Right lung (tissue), 10 donors: ENCODE measurements at places on chromosomes 5 and 9. TPM values are rescaled to one million over a fixed set of nuclear protein-coding genes. Genes with fewer than 3 reads are reported as not detected.

- no peak for DNase-seq
These were observed 13.4 kb downstream of the CFAP95 start for GRCh38 chr9:69834056-69834455.

- DNase-seq, result no peak
These were observed 177.9 kb downstream of the PCSK1 start for GRCh38 chr5:96254980-96255691.

DNA sequence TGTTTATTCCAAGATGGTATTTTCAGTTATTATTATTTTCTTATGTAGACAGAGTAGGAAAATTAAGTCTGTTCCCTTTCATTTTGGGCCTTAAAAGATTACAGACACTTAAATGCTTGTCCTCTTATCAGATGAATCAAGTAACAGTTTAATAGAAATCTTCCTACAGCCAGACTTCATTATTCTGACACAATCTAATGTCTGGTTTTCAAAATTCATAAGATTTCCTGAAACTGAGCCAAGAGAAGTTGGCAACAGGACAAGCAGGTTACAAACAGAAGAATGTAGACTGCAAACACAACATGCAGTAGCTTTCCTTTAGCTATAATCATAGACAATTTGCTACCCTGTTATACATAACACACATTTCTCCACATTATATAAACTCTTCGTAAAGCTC is 130.5 kb downstream of the FBXL17 start:
- no peak for DNase-seq

- no peak for DNase-seq
These were observed 58.2 kb downstream of the ESM1 start for GRCh38 chr5:54927097-54927746.

GRCh38 chr5:159021901-159022556 is 77.7 kb downstream of the EBF1 start:
- peak; percentile 95 for DNase-seq

GRCh38 chr9:137621131-137621757 is 2.4 kb downstream of the EHMT1 start:
- no peak for DNase-seq

GRCh38 chr9:106862110-106862820 is 701 bp upstream of the ZNF462 start:
- peak; percentile 38 for DNase-seq

DNA sequence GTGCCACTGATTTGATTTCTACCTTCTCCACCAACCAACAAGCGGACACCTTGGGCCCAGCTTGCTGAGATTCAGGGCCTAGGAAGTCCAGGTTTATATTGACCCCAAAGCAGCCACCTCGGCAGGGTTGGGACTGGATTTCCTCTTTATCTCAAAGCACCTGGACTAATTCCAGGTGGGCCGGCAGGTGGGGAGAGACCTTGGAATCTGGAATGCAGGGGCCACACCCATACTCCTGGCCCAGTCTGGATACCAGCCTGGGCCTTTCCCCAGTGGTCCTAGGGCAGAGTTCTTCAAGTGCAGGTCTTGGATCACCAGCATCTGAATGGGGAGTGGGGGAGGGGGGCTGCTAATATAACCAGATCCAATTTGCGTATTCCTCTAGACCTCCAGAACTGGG is 93.1 kb downstream of the PCDH1 start:
- DNase-seq, result no peak

- DNase-seq, result no peak
These were observed 145.5 kb downstream of the DCP2 start for GRCh38 chr5:113122053-113122452.

DNA sequence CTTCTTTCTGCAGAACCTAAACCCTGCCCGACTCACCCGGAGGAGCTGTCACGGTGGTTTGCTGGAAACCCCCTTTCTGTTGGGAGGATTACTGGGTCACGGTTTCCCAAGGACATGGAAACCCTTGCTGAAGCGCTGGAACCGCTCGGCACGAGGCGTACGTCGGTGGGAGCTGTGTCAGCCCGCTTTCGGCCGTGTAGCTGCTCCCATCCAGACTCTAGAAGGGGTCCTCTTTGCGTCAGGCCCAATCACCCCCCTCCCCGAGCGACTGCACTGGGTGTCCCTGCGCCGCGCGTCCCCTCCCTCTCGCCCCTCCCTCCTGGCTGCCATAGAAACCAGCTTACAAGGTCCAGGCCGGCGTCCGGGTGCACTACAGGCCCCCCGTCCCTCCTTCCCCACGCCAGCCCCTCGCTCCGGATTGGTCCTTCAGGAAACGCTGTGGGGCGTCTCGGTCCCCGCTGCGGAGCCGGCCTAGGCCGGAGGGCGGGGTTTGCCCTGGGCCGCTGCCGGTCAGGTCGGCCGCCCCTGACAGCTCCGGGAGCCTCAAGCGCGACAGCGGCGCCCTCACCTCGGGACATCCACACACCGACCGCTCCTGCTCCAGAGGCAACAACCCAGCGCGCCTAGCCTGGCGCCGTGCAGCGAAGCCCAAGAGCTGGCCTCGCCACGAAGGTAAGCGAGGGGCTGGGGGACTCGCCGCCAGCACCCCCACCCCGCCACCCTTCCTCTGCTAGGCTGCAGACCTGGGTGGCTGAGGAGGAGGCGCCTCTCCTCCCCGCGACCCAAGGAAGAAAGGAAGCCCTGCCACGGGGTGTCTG is at the start of gene NIM1K:
TSS of gene NIM1K (plus strand) at position 486 of the 818 bp plus-strand sequence. CDS start 53,551 bp downstream, outside the sequence.
- DNase-seq, result peak; percentile 31

DNA sequence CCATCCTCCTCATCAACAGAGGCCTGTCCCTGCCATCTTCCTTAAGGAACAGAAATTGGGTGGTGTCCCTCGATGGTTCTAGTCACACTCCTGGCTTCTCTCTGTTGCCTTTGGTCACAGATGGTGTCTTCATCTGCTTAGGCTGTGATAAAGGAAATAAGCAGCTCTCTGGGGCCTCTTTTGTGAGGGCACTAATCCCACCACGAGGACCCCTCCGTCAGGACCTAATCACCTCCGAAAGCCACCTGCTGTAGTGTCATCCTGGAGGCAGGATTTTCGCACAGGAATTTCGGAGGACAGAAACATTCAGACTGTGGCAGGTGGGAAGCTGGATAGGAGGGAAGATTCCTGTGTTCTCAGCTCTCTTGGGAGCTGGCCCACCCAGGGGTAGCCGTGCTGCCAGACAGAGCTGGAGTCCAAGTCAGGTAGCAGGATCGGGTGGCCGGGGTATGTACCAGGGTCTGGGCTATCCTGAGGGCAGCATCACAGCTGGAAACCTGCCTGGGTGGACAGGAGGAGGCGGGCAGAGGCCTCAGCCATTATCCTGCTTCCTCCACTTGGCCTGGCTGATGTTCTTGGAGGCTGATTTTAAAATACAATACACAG is 59.5 kb downstream of the ANKRD33B start:
- DNase-seq, result no peak

DNA sequence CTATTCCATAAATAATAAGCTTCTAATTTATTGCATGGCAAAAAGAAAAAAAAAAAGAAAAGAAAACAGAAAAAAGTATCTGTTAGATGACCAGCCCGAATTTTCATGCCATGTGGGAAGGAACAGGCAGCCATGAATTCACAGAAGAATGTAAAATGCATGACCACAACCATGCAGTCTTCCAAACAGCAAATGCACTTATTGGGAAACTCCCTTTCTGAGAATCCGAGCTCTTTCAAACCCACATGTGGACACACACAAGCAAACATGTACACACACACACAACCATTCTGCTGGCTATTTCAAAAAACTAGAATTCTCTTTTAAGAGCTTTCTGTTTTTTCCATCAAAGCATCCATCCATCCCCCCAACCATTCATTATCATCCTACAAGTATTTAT is 236.1 kb downstream of the DNAH5 start:
- DNase-seq, result no peak

- no peak for DNase-seq
These were observed 61.6 kb downstream of the SETX start for GRCh38 chr9:132293145-132293721.

- DNase-seq, result no peak
These were observed 5.8 kb downstream of the TLX3 start for GRCh38 chr5:171314728-171315385.

GRCh38 chr5:17258431-17258830 is 41.0 kb downstream of the BASP1 start:
- no peak for DNase-seq

DNA sequence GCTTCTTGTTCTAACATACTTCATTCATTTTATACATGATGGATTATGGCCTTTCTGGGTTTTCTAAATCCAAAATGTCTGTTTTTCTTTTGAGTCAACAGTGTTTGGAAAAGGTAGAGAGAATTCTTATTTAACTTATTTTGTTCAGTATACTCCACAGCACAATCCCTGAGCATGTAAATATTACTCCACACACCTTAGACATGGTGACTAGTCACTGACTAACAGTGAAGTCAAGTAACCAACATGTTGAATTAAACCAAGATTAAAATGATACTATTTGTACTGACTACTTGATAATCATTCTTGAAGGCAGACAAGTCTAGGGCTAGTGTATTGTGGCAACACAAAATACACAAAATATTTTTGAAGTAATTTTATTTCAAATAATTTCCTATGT is 55.0 kb downstream of the HAPLN1 start:
- no peak for DNase-seq

- no peak for DNase-seq
These were observed 51.7 kb downstream of the CPLANE1 start for GRCh38 chr5:37197340-37198050.

- DNase-seq, result no peak
These were observed 200.1 kb downstream of the NSG2 start for GRCh38 chr5:174245516-174246075.

DNA sequence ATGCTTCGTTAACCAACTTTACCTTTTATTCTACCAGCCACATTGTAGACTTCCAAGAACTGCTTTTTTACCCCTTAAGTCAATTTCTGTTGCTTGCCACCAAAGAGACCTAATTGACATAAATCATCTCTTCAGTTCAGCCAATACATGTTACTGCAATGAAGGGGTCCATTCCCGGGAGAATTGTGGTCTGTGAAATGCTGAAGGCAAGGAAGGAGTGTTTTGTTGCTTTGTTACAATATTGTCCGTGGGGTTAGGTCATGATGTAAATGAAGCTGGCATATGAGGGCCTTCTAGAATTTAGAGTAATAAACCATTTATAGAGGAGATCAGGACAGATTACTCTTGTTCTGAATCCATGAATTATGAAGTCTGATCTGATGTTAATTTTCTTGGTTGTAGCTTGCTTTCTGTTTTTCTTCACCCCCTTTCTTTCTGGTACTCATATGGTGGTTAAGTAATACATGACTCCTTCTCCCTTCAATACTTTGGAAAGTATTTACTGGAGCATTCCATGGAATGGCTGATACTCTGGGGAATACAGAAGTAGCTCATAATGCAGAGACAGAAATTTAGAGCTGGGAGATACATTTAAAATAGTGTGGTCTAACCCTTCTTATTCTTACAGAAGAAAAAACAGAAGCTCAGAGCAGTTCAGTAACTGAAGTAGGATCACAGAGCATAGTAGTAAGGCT is 297.0 kb upstream of the CLINT1 start:
- no peak for DNase-seq

DNA sequence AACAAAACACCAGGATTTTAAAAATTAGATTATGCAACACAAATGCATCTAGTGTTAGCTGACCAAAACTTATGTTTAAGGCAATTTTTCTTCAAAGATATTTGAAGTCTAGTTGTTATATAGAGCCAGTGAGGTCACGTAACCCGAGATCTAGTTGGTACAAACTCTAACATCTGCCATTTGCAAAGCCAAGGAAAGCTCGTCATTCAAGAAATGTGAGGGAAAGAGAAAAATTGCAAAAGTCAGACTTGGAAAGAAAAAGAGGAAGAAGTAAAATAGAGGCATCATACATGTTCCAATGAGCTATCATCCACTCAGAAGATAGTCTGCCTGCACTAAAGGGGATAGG is 293.4 kb upstream of the PUM3 start:
- DNase-seq, result no peak

- no peak for DNase-seq
These were observed 4.4 kb upstream of the MEF2C start for GRCh38 chr5:88887342-88887741.

DNA sequence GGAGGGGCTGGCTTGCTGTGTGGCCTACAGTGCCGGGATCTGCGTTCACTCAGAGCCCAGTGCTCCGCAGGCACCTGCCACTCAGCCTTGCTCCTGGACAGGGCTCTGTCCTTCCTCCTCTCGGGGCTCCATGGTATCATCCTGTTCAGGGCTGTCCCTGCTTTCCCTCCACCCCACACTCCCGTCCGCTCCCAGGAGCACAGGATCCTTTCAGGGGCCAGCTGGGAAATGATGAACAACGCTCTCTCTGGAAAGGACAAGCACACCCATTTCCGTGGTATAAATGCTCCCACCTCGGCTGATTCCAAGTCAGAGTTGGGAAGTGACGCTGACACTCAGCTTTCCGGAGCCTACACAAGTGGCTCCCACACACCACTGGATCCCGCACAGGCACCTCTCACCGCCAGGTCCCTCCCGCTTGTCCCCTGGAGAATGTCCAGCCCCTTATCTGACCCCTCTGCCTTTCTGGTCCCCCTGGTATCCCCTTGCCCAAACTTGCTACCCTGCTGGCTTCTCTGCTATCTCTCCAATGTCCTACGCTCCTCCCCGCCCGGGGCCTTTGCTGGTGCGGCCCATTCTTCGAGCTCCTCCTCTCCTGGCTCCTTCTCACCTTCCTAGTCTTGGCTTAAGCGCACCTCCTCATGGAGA is 21.3 kb downstream of the HMCN2 start:
- DNase-seq, result no peak

DNA sequence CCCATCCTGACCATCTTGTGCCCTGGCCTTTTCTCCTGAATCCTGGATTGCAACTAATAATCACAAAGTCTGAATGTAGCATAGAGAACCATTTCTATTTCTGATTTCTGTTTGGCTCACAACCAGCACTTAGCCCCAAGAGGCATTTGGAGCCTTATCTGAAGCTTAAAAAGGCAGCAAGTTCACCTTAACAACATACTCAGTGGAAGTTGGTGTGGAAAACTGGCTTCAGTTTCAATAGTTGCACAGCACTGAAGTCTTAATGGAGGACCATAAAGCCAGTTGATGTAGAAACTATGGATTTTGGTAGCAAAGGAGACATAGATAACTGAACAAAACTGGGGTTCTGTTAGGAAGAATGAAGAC is 574.1 kb downstream of the PSAT1 start:
- no peak for DNase-seq

- no peak for DNase-seq
These were observed 143.7 kb downstream of the TRIO start for GRCh38 chr5:14286574-14287421.

DNA sequence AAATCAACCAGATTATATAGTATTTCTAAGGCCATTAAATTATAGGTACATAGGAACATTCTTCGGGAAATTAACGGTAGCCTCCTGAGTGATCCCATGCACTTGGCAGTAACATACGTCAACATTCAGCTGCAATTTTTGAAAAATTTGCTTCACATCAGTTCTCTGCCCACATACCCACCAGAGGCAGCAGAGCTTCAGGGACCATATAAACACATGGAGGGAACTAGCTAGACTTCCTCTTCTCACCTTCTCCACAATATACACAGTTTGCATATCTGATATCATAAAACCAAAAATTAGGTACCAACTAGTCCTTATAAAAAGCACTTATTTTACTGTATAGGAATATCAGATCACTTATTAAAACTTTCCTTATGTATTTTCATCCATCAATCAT is 4.8 kb downstream of the PSIP1 start:
- DNase-seq, result no peak

- no peak for DNase-seq
These were observed 118.0 kb upstream of the TRIM32 start for GRCh38 chr9:116569111-116569510.

TTLL11 gene
- 10.0 TPM for polyA plus RNA-seq

CARD6 gene
- 4.3 TPM for polyA plus RNA-seq

ENC1 gene
- 233 TPM for polyA plus RNA-seq

SPATA31A3 gene
- polyA plus RNA-seq, result not detected

IFNA8 gene
- polyA plus RNA-seq, result not detected

SLC6A18 gene
- polyA plus RNA-seq, result not detected

PROB1 gene
- 0.65 TPM for polyA plus RNA-seq

TYRP1 gene
- polyA plus RNA-seq, result 11.2 TPM

PCDHB2 gene
- polyA plus RNA-seq, result 7.6 TPM

NUTM2F gene
- not detected for polyA plus RNA-seq
